IMR-90 (cell line): ENCODE measurements at places on chromosomes 2 and 18.

GRCh38 chr2:215269397-215270117 lies 42.3 kb upstream of the ATIC start:
- no peaks in the 10 kb centered on the region for H3K36me3 ChIP-seq
- H3K27me3 ChIP-seq: no peaks in the 10 kb centered on the region
- no peak overlapping the region for H3K27ac ChIP-seq
- H3K4me3 ChIP-seq: no peak overlapping the region
- DNase-seq: peak; percentile 80
- H3K4me1 ChIP-seq: no peaks in the 10 kb centered on the region

DNA sequence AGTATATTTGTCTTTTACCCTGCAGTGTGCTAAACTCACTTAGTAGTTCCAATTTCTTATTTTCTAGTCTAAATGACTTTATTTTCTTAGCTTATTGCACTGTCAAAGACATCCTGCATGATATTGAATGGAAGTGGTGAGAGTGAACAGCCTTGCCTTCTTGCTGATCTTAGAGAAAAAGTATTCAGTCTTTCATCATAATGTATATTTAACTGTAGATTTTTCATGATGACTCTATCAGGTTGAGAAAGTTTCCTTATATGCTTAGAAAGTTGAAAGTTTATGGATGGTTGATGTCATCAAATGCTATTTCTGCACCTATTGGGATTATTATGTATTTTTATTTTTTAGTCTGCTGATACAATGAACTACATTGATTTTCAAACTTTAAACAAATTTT lies 21.3 kb upstream of the COL3A1 start:
- H3K36me3 ChIP-seq: no peaks in the 10 kb centered on the region
- no peaks in the 10 kb centered on the region for H3K4me1 ChIP-seq

GRCh38 chr2:159225025-159226016 lies 61.2 kb downstream of the WDSUB1 start:
- H3K4me1 ChIP-seq: no peaks in the 10 kb centered on the region
- DNase-seq: no peak
- H3K27ac ChIP-seq: no peak overlapping the region
- H3K36me3 ChIP-seq: peaks cover 61% of the 10 kb centered on the region
- no peak overlapping the region for H3K4me3 ChIP-seq
- H3K27me3 ChIP-seq: no peaks in the 10 kb centered on the region

DNA sequence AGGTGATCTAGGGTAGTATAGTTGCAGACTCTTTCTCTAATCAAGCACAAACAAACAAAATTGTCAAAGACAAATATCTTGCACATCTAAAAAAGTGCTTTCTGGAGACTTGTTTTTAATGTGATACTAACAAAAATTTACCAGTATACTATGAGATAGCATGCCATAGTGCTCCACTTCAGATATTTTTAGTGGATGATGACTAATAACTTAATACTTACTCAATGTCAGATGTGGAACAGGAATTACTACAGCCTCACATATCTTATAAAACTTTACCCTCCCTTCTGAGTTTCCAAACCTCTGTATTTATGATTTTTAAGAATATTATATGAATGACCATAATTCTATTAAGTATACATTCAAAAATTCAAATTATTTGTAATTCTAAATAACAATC lies 1162.0 kb upstream of the SLC39A10 start:
- no peaks in the 10 kb centered on the region for H3K27me3 ChIP-seq
- no peaks in the 10 kb centered on the region for H3K4me1 ChIP-seq
- no peak overlapping the region for H3K27ac ChIP-seq
- H3K36me3 ChIP-seq: no peaks in the 10 kb centered on the region
- DNase-seq: no peak

DNA sequence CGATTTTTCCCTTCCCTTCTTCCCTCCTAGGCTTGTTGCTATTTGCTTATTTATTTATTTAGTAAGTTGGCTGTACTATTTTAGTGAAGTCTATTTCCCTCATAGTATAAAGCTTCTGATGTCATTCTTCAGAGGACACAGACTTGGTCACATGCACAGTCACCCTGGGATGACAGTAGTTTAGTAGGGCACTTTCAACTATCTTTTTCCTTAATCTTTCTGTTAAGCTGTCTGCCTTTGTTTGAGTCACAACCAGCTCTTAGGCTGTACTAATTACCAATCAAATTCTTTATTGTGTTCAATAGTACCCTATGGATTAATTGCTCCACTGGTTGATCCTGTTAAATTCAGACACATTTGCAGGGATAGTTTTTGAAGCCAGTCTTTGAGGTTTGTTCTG lies 26.9 kb upstream of the RAB31 start:
- no peak for DNase-seq
- H3K27ac ChIP-seq: no peak overlapping the region
- H3K4me3 ChIP-seq: no peak overlapping the region
- peaks cover 12% of the 10 kb centered on the region for H3K4me1 ChIP-seq

DNA sequence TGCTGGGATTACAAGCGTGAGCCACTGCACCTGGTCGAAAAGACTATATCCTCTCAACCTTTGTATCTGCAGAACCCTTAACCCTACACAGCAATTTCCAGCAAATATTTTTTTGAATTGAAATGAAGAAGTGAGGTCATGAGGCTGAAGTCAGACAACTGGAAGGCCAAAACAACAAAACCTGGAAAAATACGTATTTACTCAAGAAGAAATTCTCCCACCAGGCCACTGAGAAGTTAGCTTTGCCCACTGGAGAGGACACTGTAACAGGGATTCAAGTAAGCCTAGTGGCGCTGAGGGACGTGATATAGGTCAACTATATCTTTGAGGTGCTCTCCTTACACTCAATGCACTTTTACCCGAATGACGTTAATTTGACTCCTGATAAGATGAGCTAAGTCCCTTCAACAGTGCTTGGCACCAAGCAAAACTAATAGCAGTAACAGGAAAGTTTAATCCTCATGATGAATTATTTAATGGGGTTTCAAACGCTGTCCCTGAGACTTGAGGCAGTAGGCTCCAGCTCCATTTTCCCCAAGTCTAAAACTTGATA lies 1.9 kb downstream of the HDLBP start:
- H3K4me3 ChIP-seq: no peak overlapping the region
- H3K27ac ChIP-seq: no peak overlapping the region
- no peak for DNase-seq
- H3K4me1 ChIP-seq: peaks cover 2% of the 10 kb centered on the region

- H3K4me1 ChIP-seq: no peaks in the 10 kb centered on the region
- H3K4me3 ChIP-seq: no peak overlapping the region
- H3K27me3 ChIP-seq: no peaks in the 10 kb centered on the region
Observed at GRCh38 chr2:191526091-191526490, 151.8 kb upstream of the NABP1 start.

GRCh38 chr2:215791481-215791937 lies 221.8 kb downstream of the MREG start:
- H3K4me3 ChIP-seq: no peak overlapping the region
- no peaks in the 10 kb centered on the region for H3K27me3 ChIP-seq
- H3K36me3 ChIP-seq: no peaks in the 10 kb centered on the region
- peaks cover 11% of the 10 kb centered on the region for H3K4me1 ChIP-seq
- no peak for DNase-seq
